ENCODE measurements at places on chromosomes 16 and 17. TPM values are rescaled to one million over a fixed set of nuclear protein-coding genes. Genes with fewer than 3 reads are reported as not detected.
A peak's percentile ranks its signal among the peaks of the same experiment; 100 is the strongest.

DNA sequence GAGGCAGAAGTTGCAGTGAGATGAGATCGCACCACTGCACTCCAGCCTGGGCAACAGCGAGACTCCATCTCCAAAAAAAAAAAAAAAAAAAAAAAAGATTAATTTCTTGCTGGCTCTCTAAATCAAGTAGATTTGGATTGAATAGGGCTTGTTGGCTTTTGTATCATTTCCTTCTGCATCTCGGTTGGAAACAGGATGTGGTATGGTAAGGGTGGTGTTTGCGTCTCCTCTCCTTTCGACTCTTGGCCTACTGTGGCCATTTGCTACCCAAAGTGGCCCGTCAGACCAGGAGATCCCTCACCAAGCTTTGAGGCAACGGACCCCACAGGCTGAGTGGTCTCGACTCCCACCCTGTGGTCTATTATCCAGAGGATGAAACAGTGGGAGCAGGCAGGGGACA lies 168.0 kb upstream of the IRX3 start:
- H3K27me3 ChIP-seq: no peaks in the 10 kb centered on the region
- peaks cover 11% of the 10 kb centered on the region for H3K4me1 ChIP-seq
- no peak overlapping the region for H3K4me3 ChIP-seq
- H3K36me3 ChIP-seq: no peaks in the 10 kb centered on the region

GRCh38 chr17:199191-199604 lies 17.7 kb upstream of the DOC2B start:
- H3K4me1 ChIP-seq: peaks cover 5% of the 10 kb centered on the region
- H3K27me3 ChIP-seq: no peaks in the 10 kb centered on the region
- H3K27ac ChIP-seq: no peak overlapping the region
- DNase-seq: no peak
- H3K4me3 ChIP-seq: no peak overlapping the region

C17orf50 gene
- total RNA-seq: not detected

GRCh38 chr17:58083491-58084316 lies 485 bp downstream of the DYNLL2 start:
- peak overlapping the region; percentile 90 for H3K4me3 ChIP-seq
- no peaks in the 10 kb centered on the region for H3K27me3 ChIP-seq
- H3K4me1 ChIP-seq: peaks cover 32% of the 10 kb centered on the region
- no peak overlapping the region for H3K27ac ChIP-seq

DNA sequence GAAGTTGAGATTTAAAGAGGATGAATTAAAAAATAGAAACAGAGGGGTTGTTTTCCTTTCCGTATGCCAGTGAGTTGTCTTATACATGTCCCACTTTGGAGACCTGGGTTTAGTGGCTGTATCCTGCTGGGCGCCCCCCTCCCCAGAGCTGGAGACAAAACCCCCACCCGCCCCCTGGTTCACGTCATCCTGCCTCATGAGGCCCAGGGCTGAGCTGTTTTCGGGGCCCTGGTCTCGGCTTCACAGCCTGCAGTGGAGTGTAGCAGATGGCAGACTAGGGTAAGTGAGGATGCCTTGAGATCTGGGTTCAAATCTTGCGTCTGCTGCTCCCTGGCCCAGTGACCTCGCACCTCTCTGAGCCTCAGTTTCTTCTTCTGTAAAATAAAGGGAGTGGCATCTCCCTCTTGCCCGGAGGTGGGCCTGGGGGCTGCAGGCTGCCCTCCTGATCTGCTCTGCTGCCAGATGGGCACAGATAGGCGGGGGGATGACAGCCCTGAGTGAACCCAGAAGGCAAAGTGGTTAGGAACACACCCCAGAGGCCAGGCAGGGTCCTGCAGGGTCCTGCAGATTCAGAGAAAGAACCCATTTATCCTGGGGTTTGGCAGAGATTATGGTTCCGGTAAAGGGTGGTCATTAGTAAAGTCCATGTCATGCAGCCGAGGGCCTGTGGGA lies 45.1 kb downstream of the SOCS3 start:
- no peaks in the 10 kb centered on the region for H3K36me3 ChIP-seq
- DNase-seq: peak; percentile 38
- H3K4me1 ChIP-seq: peaks cover 38% of the 10 kb centered on the region
- 0 out of 2 replicates have a peak, but pooled peaks cover 3% of the 10 kb centered on the region for H3K27me3 ChIP-seq
- peak overlapping the region; percentile 95 for H3K27ac ChIP-seq

CMTM2 gene
- not detected for total RNA-seq
